CD4-positive, alpha-beta T cell treated with Interleukin-10 for 1 hour (primary cell): ENCODE measurements at places on chromosomes 1 and 21.

DNA sequence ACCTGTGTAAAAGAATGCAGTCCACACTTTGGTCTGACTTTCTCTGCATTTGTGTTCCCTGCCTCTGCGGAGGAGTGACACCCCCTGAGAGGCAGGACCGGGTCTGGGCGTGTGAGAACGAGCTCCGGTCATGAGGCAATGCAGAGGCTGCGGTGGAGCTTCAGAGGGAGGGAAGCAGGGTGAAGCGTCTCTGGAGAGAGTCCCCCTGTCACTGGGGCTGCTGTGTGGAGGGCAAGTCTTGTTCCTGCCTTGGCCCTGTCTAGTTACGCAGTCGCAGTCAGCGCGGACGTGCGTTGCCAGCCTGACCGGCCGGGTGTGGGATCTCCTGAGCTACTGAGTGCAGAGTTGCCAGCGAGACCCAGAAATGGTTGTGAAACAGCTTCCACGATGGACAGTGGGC is 48.5 kb downstream of the BACE2 start:
- DNase-seq, result no peak

- no peak for DNase-seq
Observed at GRCh38 chr1:96557336-96557735, 164.2 kb upstream of the PTBP2 start.

- DNase-seq, result peak; percentile 75
Observed at GRCh38 chr1:155174324-155175280, 953 bp downstream of the TRIM46 start.

DNA sequence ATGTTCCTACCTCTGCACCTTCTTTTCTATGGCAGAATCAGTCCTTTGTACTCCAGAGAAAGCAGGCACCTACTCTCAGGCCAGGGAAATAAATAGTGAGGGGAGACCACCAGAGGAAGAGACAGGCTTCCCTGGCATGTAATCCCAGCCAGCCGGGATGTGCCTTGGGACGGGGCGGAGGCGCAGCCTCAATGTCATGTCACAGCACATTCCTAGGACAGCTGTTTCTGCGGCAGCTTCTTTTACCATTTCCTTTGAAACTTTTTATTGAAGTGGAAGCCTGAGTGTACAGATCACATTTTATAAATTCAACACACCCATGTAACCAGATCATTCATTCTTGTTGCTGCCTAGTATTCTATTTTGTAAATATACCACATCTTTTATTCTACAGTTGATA is 67.9 kb upstream of the ZNF326 start:
- no peak for DNase-seq

DNA sequence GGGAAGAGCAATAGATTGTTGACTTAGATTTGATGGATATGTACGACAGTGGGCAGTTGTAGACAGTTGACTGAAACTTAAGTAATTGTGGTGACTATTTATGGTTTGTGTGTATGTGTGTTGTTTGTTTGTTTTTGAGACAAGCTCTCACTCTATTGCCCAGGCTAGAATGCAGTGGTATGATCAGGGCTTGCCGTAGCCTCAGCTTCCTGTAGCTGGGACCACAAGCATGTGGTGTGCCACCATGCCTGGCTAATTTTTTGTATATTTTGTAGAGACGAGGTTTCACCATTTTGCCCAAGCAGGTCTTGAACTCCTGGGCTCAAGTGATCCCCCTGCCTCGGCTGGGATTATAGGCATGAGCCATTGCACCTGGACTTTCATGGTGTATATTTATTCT is 9.8 kb downstream of the SDHC start:
- peak; percentile 34 for DNase-seq

DNA sequence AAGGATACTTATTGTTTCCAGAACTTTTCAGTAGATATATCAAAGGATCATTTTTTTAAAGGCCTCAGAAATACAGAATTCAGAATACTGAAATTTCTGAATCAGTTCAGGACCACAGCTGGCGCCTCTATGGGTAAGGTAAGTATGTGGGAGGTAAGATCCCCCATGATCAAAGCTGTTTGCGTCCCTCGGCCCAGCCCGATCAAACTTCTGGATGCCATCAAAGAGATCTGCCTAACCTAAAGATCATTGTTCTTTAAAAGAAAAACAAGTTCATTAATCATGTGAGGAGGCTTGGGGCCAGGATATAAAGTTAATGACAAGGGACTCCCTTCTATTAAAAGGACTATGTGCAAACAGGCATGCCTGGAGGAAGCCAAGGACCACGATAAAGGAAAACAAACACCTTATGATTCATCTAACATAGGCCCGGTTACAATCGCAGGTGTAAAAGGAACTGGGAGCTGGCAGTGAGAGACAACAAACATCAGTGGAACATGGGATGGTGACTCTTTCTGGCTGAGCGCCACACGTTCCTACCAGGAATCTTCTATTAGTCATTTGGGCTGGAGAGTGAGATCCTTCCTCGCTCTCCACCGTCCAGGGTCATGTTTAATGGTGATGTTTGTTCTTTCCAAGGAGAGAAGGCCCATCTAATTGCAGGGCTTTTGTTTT is 2.8 kb upstream of the BACE2 start:
- no peak for DNase-seq

DNA sequence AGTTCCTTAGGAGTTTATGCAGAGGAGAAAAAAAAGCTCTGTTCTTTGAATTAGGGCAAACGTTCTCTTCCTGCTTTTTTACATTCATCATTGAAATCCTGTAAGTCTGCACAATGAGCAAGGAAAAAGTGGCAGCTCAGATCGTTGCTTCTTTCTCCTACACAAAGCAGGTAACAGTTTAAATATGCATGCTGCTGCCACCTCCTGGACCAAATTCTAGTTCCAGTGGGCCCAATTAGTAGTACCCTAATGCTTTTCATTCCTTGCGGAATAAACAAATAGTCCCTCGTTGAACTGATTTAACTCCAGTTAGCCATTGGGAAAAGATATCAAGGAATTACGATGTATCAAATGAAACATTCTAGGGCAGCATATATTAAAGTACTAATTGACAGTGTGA is 20.1 kb downstream of the YTHDF2 start:
- peak; percentile 17 for DNase-seq

- no peak for DNase-seq
Observed at GRCh38 chr1:180887841-180888240, 24.9 kb upstream of the KIAA1614 start.

GRCh38 chr1:98672189-98672588 is 10.7 kb downstream of the SNX7 start:
- DNase-seq, result no peak

GRCh38 chr21:19141511-19141910 is 737.9 kb upstream of the TMPRSS15 start:
- no peak for DNase-seq

DNA sequence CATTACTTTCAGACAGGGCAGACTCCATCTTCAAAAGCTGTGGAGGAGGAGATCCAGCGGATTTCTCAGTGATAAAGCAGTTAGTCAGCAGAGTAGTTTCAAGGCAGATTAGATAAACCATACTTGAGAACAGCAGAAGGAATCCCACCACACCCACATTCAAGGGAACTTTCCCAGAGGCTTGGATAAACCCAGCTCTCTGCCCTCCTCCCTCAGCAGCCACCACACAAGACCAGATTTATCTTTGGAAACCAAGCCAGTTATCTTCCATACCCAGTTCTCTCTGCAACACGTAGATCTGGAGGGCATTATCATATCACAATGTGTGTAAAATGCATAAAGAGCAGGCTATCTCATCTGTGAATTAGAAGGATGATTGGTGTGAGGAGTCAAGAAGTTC is 40.2 kb downstream of the GFI1 start:
- no peak for DNase-seq

GRCh38 chr1:32404946-32405345 is 10.7 kb upstream of the BSDC1 start:
- no peak for DNase-seq

- DNase-seq, result no peak
Observed at GRCh38 chr1:44650159-44650831, 24.0 kb downstream of the TMEM53 start.

DNA sequence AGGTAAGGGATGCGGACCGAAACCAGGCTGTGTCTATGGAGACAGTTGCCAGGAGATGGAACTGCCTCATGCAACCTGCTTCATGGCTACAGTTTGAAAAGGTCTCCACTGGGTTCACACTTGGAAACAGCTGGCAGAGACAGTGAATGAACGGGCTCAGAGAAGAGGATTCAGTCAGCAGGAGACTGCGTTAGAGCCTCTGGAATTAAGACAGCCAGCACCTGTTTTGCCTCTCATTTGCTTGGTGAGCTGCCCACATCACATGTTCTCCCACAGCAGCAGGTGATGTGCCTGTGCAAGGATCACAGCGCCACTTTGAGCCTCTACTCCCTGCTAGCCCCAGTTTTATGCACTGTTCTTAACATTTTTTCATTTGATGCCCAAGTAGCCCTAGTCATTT is 321.0 kb downstream of the PLPP3 start:
- no peak for DNase-seq

DNA sequence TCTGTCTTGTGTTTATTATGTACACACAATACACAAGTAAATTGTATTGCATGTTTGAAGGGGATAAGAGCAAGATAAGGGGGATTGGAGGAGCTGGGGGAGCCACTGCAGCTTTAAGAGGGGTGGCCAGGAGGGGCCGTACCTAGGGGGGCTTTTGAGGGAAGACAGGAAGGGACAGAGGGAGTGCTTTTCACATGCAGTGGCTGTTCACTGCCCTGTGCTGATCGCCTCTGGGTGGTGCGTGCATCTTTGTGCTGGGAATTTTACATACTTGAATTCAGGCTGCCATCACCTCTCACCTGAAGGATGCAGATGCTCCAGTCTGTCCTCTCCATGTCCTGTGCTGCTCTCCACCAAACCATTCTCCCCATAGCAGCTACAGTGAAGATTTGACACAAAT is 179.5 kb downstream of the PTPRU start:
- no peak for DNase-seq

DNA sequence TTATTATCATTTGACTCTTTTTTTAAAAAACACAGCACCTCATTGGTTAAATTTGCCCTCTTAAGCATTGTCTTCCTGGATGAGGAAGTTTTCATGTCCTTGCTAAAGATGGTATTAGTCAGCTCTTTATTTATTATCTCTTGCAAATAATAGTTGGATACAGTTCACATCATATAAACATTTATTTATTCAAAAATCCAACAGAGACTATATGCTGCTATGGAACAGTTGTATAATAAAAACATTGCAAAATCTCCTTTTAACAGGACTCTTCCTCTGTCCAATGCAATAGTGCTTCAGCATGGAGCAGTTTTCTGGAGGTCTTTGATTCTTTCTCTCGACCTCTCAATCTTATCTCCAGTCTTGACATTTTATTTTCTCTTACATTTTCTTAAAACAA is 49.5 kb upstream of the VCAM1 start:
- DNase-seq, result no peak

DNA sequence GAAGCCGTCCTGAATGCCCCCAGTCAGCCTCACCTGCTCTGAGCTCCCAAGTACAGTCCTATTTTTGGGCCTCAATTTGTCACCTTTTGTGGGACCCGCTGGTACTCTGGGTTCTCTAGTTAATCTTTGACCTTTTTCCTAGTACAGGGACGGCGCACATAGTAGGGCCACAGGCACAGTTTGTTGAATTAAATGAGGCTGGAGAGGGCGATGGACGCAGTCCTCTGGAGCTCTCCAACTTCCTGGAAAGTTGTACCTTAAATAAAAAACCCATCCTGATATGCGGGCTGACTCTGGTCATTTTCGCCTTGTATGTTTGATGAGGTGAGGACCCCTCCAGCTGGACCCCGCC is 4.8 kb downstream of the FAM110D start:
- DNase-seq, result no peak

GRCh38 chr21:41923631-41924367 is 30.0 kb downstream of the C2CD2 start:
- no peak for DNase-seq

- DNase-seq, result no peak
Observed at GRCh38 chr1:218294546-218294945, 9.5 kb downstream of the RRP15 start.

DNA sequence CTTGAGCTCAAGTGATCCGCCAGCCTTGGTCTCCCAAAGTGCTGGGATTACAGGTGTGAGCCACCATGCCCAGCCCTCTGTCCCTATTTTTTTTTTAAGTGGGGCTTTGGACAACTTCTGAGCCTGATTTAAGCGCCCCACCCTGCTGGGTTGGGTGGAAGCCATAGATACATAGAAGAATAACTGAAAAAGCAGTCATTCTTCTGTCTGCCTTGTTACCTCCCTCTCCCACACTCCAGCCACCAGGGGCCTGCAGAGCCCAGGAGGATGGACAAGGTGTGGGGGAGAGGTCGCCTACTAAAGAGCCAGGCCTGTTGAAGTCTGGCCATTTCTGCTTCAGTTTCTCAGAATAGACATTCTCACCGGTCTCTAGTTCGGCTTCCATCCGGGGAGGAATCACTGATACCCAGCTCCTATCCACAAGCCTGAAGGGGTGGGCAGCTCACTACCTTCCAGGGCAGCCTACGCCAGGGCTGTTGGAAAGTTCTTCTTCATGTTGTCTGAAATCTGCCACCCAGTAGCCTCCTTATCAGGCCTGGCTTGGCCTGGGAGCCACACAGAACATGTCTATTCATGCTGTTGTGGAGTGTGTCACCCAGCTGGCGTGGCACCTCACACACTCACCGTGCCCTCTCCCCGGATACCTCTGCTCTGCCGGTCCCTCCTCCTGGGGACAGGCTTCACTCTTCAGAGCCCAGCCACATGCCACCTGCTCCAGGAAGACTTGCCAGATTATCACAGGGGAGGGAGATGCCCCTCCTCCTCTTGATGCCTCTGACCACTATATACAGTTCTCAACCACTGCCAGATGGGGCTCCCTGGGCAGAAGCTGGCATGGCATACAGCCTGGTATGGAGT is 27.7 kb downstream of the KNCN start:
- DNase-seq, result no peak

- no peak for DNase-seq
Observed at GRCh38 chr1:21667348-21668231, 1.6 kb downstream of the RAP1GAP start.

- no peak for DNase-seq
Observed at GRCh38 chr21:43027846-43028731, 47.5 kb downstream of the CBS start.

- no peak for DNase-seq
Observed at GRCh38 chr1:185427264-185427663, 110.2 kb upstream of the IVNS1ABP start.
